ENCODE measurements at places on chromosomes 6 and 20. TPM values are rescaled to one million over a fixed set of nuclear protein-coding genes. Genes with fewer than 3 reads are reported as not detected.
A peak's percentile ranks its signal among the peaks of the same experiment; 100 is the strongest.

DNA sequence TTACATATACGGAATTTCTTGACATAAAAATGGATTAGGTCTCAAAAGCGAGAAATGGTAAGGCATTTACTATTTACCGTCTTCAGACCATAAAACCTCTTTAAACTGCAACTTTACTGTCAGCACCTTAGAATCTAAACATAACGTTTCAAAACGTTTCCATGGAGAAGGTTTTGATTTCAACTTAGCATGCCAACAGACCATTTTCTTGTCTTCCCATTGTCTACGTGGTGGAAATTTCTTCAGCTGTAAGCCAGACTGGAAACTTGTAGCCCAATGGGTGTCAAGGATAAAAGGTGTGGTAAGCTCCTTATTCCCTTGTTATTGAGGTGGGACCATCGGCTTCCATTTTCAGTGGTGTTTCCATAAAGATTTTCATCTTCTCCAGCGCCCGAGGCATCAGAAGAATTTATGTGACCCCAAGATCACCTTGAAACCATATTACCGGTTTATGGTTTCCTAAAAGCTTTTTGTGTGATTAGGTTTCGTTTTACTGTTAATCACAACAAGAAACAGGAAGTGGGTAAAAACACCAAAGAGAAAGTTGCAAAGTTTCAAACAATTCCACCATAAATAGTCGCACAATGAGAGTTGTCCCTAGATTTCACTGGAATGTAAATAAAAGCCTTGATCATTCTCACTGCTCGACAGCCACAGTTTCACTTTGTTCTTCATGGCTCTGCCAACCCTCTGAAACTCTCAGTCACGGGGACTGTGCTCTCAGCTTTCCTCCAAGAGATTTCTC, 63.0 kb upstream of the CD2AP start:
- peak; percentile 18 for DNase-seq
- H3K27me3 ChIP-seq = no peaks in the 10 kb centered on the region
- peaks cover 2% of the 10 kb centered on the region for H3K4me1 ChIP-seq
- H3K27ac ChIP-seq = peak overlapping the region; percentile 71
- H3K36me3 ChIP-seq = no peaks in the 10 kb centered on the region

DNA sequence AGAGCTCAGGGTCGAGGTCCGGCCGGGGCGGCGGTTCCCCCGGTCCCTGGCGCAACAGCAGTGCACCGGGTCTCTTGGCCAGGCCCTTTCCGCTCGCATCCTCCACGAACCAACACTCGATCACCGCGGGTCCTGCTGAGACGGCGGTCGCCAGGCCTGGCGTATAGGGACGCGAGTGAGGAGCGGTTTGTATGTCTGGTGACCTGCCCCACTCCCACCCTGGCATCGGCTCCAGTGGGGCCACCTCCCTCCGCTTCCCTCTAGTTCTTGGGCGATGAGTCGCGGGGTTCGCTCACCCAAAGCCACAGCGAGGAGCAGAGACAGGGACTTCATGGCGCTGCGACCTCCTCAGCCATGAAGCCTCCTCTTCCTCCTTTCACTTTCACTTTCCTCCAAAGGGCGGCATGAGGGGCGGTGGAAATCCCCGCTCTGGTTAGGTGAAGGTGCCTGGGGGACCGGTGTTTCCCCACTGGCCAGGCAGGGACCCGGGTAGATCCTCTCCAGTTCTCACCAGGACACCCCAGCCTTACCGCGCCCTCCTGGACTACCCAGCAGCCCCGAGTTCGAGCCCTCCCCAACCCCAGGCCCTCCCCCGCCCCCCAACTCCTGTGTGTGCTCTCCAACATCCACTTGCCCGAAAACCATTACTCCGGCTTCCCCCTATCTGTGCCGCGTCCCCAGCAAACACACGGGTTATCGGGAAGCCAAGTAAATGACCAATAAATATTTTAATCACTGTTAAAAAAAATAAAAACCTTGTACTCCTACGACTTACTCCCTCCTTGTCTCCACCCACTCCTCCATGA, at the start of gene TAPBP:
Gene TAPBP, minus strand, starts transcription at position 370 of the 806 bp plus-strand sequence. Its CDS starts 37 bp downstream, at position 333.
- peaks cover 4% of the 10 kb centered on the region for H3K36me3 ChIP-seq
- H3K27ac ChIP-seq = peak within 1 kb of the TSS; percentile 99
- no peak for DNase-seq

DNA sequence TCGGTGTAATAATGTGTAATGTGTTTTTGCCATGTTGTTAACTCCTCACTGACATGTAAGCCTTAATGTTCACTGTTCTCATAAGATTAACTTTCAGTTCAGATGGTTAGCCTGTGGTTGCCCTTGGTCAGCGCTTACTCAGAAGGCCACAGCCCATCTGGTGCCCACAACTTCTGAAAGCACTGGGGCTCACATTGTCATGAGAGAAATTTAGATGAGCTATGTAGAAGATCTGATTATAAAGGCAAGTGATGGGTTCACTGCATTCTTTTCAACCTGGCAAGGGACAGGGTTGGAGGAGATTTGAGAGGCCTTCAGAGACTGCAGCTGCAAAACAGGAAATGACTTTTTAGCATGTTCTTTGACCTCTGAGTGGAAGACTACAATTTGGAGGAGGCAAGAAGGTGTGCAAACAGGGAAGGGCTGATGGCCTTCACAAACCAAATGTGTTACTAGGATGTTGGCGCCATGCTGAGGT, 242.3 kb upstream of the SUPT3H start:
- H3K27me3 ChIP-seq = no peaks in the 10 kb centered on the region
- no peaks in the 10 kb centered on the region for H3K4me1 ChIP-seq
- no peak overlapping the region for H3K4me3 ChIP-seq
- H3K36me3 ChIP-seq = no peaks in the 10 kb centered on the region
- no peak for DNase-seq
- H3K27ac ChIP-seq = no peak overlapping the region

GRCh38 chr6:134077301-134077700, 24.9 kb upstream of the SLC2A12 start:
- H3K27me3 ChIP-seq = no peaks in the 10 kb centered on the region
- no peak overlapping the region for H3K4me3 ChIP-seq
- no peaks in the 10 kb centered on the region for H3K36me3 ChIP-seq
- no peak overlapping the region for H3K27ac ChIP-seq
- no peak for DNase-seq

The NOTCH4 gene
- total RNA-seq = 2.0 TPM

Data from Panc1 (cell line).